ENCODE measurements at places on chromosomes 12 and 14.

- DNase-seq, result peak; percentile 66
Measured at GRCh38 chr12:91180582-91181395, 1.8 kb downstream of the DCN start.

DNA sequence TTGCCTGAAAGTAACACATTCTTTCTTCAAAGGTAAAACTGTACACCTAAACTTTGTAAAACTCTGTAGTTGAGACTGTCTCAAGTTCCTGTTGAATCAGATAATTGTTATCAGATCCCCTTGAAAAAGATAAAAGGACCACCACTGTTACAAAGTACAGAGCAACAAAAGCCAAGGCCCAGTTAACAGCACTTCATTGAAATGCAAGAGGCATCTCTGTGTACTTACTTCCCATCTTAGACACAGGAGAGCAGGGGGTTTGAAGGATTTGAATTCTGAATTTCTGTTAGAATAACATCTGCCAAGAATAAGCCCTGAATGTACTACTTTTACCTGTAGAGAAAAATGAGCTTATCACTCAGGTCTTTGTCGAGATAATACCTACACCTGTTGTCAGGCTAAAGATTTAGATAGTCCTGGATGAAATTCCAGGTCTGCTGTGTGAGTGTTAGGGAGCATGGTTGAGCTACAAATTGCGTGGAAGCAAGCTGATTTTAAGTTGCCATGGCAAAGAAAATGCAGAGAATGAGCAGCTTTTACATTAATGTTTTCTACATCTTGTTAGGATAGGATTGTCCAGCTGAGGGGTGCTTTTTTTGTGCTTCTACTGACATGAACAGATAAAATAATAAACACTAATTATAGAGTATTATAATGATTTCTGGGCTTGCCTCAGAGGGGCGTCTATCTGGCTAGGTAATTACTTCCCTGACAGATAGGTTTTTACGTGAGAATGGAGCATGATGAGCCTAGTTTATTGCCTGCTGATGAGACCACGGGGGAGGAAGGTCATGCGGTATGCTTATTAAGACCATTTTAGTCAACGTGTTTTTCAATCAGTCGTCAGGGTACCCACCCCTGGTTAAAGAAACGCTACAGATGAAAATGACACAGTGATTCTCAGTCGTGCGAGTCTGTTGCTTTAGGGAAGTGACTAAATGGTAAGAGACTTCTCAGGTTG is 309.2 kb downstream of the PAWR start:
- DNase-seq, result no peak

DNA sequence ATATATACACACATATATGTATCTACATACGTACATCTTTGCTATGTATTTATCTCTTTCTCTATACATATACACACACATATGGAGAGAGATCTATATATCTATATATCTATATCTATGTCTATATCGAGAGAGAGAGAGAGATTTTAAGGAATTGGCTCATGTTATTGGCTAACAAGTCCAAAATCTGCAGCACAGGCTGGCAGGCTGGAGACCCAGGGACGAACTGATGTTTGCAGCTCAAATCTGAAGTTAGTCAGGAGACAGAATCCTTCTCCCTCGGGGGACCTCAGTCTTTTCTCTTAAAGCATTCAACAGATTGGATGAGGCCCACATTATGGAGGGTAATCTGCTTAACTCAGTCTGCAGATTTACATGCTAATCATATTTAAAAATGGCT is 40.7 kb upstream of the DACT1 start:
- DNase-seq, result no peak

GRCh38 chr14:22797017-22797917 is 18.0 kb downstream of the SLC7A7 start:
- DNase-seq, result no peak

DNA sequence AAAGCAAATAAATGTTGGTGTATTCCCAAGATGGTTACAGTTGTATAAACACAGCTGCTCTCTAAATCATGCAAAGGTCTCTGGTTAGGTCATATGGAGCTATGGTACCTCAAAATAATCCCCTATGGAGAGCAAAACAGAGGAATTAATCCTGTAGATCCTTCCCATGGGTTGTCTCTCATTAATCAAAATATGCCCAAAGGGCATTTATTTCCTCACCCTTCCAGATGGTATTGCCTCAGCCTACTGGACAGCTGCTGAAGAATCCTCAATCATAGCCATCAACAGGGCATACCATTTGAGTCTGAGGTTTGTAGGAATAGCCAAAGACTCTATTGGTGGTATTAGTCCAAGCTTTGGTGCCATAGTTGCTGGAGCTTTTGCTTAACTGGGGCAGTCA is 360.9 kb downstream of the RPL10L start:
- no peak for DNase-seq

GRCh38 chr12:103373088-103373523 is 122.7 kb downstream of the C12orf42 start:
- DNase-seq, result no peak

- no peak for DNase-seq
Measured at GRCh38 chr14:24849471-24849870, 200.5 kb downstream of the STXBP6 start.

- DNase-seq, result no peak
Measured at GRCh38 chr14:71629765-71630492, 302.3 kb upstream of the RGS6 start.

DNA sequence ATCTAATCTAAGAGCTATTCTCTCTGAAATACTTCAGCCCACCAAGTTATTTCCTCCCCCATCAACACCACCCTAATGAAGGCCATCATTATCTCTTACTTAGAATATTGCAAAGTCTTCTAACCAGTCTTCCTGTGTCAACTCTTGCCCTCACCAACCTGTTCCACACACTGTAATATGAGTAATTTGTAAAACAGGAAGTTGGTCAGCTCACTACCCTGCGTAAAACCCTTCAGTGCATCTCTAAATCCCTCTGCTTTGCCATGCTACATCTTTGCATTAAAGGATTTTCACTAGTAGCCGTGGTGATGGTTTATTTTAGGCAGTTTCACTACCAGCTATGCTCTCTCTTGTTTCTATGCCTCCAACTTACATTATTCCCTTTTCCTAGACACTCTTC is 70.0 kb downstream of the KIF21A start:
- no peak for DNase-seq

- DNase-seq, result no peak
Measured at GRCh38 chr14:103110681-103111231, 12.5 kb upstream of the TNFAIP2 start.

GRCh38 chr14:30519961-30520360 is 39.0 kb upstream of the G2E3 start:
- no peak for DNase-seq

DNA sequence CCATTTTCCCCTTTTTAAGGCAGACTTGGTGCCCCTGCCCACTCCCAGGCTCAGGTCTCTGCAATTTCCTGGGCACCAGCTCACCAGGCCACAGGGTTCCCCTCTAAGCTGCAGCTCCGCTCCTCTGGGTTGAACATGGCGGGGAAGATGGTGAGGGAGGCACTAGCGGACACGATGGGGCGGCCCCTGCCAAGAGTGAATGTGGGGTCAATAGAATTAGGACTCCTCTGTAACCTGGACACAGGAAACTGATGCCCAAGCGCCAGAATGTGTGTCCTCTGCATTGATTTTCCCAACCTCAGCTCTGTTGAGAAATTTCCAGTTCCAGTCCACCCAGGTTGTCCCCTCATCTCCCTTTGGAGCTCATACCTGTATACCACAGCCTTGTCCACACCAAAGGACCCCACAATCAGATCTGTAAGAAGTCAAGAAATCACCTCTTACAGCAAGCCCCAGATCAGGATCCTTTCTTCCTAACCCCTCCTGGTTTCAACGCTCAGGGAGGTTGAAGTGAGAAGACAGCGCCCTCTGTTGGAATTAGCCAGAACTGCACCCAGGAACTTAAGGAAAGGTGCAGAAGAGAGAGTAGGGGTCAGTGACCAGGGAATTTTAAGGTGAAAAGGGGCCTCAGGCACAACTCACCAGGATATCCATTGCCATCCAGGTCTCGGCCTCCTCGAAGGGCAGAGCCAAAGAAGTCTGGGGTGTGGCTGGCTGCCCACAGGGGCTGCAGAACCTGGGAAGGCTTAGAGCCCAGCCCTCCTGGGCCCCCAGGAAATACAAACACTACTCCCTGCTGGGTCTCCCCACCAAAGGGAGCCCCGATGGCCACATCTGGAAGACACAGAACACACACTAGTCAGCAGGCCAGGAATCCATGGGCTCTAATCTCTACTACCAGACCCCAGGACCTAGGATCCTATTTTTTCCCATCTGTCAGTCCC is 14.7 kb downstream of the ITGA5 start:
- DNase-seq, result no peak

GRCh38 chr14:87626266-87626665 is 366.7 kb downstream of the GALC start:
- DNase-seq, result no peak

DNA sequence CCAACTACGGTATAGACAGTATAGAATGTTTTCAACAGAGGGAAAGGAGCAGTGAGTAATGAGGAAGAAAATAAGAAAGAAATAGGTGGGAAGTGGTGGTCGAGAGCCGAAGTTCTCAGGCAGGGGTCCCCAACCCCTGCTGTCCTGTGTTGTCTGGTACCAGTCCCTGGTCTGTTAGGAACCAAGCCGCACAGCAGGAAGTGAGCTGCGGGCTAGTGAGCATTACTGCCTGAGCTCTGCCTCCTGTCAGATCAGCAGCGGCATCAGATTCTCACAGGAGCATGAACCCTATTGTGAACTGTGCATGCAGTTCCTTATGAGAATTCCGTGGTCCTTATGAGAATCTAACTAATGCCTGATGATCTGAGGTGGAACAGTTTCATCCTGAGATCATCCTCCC is 107.3 kb upstream of the PTPRR start:
- no peak for DNase-seq
